ENCODE measurements at places on chromosomes 6 and 20. TPM values are rescaled to one million over a fixed set of nuclear protein-coding genes. Genes with fewer than 3 reads are reported as not detected.

DNA sequence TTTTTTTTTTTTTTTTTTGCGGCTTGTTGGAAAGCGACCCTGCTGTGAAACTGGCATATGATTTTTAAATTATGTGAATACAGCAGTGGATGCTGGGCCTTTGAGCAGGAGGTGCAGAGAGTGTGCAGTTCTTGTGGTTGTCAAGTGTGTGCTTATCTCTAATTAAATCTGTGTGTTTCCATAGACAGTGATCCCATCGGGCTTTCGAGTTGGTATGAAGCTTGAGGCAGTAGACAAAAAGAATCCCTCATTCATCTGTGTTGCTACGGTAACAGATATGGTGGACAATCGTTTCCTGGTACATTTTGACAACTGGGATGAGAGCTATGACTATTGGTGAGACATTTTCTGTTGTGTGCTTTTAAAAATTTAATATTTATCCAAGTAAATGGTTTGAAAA, 52.4 kb downstream of the L3MBTL3 start:
- no peak for DNase-seq

DNA sequence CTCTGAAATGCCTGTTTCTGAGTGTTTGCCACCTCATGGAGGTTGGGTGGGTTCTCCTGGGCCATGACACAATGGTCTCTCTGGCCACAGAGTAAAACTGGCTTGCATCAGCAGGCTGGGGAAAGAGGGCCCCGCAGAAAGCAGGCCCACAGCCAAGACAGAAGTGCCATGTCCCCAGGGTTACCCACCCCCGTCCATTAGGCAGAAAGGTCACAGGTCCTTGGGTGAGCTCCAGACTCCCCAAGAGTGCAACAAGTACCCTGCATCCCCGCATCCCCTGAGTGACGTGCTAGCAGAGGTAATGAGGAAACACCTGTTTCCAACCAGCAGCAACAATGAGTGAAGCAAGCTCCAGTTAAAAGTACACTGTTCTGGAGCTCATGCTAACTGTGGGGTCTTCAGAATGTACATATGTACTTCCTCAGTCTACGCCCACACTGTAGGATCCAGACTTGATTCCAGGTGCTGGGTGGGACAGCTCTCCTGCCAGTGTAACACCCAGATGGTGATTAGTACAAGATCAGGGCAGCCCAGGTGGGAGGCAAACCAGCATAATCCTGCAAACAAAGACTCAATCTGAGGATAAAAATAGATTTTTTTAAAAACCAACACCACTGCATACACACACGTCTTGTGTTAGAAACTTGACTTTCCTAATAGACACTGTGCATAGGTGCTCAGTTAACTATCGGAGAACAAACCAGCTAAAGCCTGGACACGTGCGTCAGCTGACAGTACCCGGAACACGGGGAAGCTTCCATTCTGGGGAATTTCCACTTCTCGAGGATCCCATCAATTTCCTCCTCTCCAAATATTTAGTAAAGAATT, 31.5 kb downstream of the RRBP1 start:
- DNase-seq: no peak

GRCh38 chr6:37524025-37524969, 24.6 kb upstream of the CCDC167 start:
- DNase-seq: no peak

GRCh38 chr6:129146902-129147301, 264.0 kb downstream of the LAMA2 start:
- DNase-seq: no peak

DNA sequence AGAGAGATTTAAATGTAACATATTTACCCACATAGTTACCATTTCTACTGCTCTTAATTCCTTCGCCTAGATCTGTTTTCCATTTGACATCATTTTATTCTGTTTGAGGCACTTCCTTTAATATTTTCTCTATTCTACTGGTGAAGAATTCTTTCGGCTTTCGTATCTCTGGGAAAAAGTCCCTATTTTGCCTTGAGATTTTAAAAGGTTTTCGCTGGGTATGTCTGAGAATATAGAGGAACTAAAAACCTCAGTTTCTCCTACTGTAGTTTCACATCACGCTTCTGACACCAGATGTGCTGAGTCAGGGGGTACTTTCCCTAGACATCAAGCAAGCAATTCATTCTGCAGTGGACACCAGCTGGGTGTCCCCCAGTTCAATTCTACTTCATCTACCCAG, 61.7 kb downstream of the E2F3 start:
- DNase-seq: no peak

- DNase-seq: peak; percentile 64
Measured at GRCh38 chr20:3749689-3750531, 17.4 kb downstream of the HSPA12B start.

DNA sequence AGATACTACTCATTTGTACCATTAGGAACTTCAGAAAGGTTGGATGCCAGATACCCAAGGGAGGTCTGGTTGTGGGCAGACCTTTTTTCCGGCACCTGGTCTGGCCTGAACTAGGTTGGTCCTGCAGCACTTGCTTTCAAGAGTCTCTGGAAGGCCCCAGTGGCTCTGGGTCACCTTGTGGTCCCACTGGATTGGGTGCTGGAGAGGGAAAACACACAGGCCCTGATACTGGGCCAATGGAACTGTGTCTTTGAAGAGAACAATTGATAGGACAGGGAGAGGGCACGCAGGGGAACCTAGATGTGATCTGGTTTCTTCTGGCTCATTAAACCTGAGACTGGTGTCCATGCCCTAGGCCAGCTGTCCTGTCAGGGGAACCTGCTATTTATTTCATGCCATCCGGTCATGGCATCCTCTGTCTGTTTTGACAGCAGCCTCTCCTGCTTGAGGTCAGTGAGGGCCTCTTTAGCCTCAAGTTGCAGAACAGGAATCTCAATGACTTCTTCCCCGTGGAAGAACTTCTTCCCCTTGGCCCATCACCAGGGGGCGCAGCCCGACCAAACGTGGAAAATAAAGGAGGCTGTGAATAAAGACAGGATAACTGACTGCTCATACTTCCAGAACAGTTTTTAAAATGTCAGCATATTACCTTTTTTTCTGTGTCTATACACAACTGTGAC, 25.0 kb downstream of the TAF8 start:
- peak; percentile 70 for DNase-seq

DNA sequence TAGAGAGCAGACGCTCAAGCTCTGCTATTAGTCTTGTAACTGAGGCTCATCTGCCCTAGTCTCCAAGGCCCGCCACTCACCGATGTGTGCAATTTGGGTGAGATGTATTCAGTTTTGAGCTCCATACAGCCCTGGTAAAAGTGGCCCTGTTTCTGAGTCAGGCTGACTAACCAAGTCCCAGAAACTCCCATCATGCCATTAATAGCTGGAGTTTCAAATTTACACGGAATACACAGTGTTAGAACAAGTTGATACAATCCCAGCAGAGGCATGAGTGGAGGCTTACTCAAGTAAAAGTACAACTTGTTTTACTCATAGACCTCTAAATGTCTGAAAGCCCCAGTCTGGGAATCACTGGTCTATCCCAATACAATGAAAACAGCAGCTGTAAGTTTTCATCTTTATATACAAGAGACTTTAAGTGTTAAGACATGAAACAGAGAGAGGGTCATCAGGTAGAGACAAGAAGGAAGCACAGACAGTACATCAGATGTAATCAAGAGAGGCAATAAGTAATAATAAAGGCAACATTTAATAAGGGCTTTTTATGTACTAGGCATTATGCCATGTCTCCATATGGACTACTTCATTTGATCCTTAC, 42.4 kb downstream of the RTN4IP1 start:
- DNase-seq: no peak

DNA sequence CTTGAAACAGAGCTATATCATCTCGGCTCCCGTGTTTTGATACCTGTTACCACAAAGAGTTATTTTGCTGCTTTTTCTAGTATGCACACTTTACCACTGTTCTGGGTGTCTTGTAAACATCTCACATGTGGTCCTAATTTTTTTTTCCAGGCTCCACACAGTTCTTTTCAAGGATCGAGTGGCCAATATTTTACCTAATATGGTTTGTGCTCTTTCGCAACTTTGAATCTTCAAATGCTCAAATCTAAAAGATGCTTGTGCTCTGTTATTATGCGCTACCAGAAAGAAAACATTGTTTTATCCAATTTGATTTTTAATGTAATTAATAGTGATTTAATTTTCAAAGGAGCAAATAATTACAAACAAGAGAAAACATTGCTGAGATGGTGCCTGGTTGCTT, 10.7 kb downstream of the ENPP5 start:
- no peak for DNase-seq

- DNase-seq: no peak
Measured at GRCh38 chr20:49786196-49786595, 26.4 kb upstream of the SLC9A8 start.

DNA sequence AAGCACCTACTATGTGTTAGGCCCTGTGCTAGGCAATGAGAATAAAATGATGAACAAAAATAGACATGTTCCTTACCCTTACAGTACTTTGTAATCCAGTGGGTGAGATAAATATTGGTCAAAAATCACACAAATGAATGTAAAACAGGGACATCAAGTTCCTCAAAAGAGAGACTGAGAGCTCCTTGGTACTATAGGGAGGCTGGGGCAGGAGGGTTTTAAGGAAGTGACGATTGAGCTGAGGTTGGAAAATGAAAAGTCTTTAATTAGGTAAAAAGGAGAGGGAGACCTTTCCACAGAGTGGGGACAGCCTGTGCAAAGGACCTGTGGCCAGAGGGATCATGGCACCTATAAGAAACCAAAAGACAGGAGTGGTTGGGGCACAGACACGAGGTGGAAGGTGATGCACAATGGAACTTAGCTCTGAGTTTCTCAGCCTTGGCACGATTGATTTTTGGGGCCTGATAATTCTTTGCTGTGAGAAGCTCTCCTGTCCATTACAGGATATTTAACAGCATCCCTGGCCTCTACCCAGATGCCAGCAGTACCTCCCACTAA, 140.3 kb downstream of the CEP57L1 start:
- DNase-seq: no peak

The MARCKS gene
- 2.8 TPM for total RNA-seq

The SLC35F1 gene
- total RNA-seq: not detected

The CSNK2B gene
- 212 TPM for total RNA-seq

The FKBP1C gene
- not detected for total RNA-seq

All from Karpas-422 (cell line).